ENCODE measurements at places on chromosomes 16 and 17.

GRCh38 chr16:20846030-20846429, 39.7 kb downstream of the REXO5 start:
- no peak for DNase-seq

DNA sequence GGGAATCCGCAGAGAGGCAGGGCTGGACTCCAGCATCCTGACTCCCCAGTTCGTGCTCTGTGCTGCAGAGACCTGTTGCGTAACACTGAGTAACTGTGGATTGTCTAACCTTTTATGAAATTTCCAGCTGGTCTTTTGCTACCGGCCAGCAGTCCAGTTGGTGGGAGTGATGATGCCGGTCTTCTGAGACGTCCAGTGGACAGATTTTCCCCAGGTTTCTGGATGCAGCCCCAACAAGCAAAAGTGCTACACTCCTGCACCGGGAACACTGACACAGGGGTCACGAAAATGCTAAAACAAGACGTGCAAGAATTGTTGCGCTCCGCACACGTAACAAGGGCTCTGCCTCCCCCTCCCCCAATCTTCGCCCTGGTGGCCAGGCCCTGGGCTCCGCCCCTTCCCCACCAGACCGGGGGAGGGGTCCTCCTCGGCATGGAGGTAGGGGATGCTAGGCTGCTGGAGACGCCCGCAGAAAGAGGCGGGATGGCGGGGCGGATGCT, 701 bp upstream of the MRC2 start:
- peak; percentile 10 for DNase-seq

- no peak for DNase-seq
Measured at GRCh38 chr17:79301469-79301868, 226.8 kb downstream of the ENGASE start.

- peak; percentile 78 for DNase-seq
Measured at GRCh38 chr17:50634224-50634914, at the start of gene ABCC3. Gene ABCC3, plus strand, starts transcription at chr17:50634881. Its CDS starts 56 bp downstream, at chr17:50634937.

GRCh38 chr16:4395055-4395726, 21.2 kb downstream of the CORO7 start:
- DNase-seq = no peak

- DNase-seq = no peak
Measured at GRCh38 chr17:33154869-33155455, 138.1 kb downstream of the ASIC2 start.

GRCh38 chr16:87996962-87997880, 46.0 kb downstream of the BANP start:
- no peak for DNase-seq

GRCh38 chr17:28216528-28216927, 102.5 kb upstream of the TMEM97 start:
- DNase-seq = no peak

- DNase-seq = no peak
Measured at GRCh38 chr17:18950944-18951905, 740 bp upstream of the SLC5A10 start.

DNA sequence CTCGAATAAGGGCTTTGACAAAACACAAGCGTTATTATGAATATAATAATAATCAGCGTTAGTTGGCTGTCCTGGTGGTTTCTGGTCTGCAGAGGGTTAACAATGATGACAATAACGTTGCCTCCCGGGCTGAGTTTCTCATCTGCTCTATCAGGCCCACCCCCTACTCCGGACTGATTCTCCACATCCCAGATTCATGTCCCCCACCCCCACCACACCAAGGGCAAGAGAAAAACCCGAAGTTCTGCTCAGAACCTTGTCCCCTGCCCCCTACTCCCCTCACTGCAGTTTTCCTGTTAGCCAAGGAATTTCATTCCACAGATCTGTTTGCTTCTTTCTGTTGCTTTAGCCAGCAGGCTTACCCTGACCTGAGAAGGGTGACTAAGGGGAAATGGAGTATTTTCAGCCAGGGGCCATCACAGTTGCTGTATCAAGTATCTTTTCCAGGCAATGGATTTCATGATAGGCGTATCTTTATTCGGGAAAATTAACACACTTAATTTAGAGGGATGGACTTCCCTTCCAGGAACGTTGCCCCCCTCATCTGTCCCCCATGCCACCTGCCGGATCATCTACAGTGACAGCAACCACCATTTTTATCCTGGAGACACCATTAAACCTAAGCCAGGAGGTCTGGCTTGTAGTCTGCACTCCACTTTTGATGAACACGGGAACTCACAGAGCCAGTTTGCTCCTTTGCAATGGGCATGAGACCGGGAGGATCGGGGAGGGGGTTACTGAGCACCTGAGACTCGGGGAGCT, 23.7 kb downstream of the ALOX15 start:
- no peak for DNase-seq

GRCh38 chr16:22296225-22297113, 740 bp upstream of the POLR3E start:
- peak; percentile 46 for DNase-seq

DNA sequence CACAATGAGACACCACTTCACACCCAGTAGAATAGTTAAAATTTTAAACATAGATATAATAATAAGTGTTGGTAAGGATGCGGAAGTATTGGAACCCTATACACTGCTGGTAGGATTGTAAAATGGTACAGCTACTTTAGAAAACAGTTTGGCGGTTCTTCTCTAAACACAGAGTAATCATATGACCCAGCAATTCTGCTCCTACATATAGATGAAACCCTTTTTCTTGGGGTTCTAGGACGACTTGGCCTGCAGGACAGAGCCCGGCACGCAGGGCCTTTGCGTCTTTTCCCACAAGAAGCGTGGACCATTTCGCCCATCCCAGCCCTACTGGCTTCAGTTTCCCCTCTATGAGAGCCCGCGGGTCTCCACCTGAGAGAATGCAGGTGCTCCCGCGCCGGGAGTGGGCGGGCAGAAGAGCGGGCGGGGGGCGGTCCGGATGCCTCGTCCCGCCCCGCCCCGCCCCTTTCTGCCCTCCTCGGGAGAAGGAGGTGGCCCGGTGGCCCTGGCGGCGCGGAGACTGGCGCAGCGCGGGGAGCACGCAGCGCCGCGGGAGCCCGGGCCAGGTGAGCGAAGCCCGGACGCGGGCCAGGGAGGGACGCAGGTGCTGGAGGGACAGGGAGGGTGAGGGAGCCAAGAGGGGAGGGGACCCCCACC, at the start of gene SDR42E2:
Gene SDR42E2, plus strand, starts transcription at position 508 of the 657 bp plus-strand sequence. CDS start 3,077 bp downstream, outside the sequence.
- peak; percentile 75 for DNase-seq

DNA sequence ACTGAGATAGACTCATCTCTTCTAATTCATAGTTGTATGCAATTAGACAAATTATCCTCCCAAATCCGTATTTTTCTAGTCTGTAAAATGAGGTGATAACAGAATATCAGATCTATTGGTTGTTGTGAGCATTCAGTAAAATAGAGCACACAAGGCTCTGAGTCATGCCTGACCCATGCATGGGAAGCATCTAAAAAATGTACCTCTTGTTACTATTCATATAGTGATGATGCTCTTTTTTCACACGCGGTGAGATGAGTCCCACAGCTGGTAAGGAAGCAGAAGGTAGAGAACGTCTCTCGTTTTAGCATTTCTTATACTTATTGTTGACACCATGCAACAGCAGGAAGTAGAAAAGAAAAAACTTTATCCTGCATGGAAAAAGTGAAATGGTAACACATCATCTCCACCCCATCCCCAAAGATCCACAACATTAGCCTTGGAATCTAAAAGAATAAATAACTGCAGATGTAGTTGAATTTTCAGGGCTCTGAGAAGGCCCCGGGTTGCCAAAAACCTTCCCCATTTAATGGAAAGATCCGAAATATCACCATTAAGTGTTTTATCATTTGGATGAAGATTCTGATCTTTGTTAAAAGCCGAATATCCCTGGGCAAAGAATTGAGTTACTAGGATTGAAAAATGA, 215.6 kb downstream of the TMEM114 start:
- DNase-seq = no peak

- DNase-seq = peak; percentile 13
Measured at GRCh38 chr17:79294459-79295071, 219.9 kb downstream of the ENGASE start.

DNA sequence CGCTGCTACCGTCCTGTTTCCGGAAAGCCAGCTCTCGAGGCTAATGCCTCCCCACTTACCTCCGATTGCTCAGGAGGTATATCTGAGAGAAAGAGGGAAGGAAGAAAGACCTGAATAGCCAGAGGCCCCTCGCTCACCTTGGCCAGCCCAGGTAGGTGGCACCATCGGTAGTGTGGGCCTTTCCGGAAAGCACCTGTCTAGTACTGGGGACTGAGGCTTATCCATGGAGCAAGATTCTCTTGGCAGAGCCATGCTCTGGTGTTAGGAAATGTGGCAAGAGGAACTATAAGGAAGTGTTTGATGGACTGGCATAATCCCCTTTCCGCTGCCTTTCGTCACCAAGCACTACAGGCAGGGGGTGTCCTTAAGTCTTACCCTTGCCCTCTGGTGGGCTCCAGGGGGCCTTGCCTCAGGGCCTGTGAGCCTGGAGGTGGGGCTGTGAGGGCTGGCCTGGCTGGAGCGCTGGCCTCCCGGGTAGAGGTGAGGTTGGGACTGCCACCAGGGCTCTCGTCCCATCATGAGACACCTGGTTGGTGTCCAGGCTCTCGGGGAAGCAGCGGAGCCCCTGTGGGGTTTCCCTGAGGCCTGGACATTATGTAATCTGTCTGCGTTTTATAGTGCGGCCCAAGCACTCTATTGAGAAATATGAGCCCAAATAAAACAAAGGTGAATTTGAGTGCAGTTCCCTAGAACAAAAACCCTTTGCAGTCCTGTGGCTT, 2.9 kb downstream of the CMIP start:
- no peak for DNase-seq

- DNase-seq = peak; percentile 60
Measured at GRCh38 chr17:71976011-71976649, 144.7 kb upstream of the SOX9 start.

- DNase-seq = no peak
Measured at GRCh38 chr16:71855937-71856662, 10.3 kb downstream of the ATXN1L start.

DNA sequence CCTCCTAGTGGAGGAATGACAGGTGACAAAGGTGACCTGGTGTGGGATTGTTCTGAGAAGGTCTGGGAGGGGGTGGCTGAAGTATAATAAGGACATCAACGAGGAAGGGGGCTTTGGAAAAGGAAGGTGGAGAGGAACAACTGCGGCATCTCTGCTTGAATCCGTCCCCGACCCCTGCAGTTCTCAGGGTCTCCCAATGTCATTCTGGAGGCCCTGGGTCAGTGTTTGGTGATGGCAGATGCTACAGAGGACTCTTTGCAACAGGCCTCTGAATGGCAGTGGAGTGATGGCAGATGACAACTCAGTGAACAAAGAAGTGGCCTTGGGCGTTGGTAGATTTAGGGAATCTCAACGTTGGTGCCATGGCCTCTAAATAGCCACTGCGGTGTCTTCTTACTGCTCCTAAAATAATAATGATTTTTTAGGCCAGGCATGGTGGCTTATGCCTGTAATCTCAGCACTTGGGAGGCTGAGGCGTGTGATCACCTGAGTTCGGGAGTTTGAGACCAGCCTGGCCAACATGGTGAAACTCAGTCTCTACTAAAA, 1.3 kb downstream of the ENGASE start:
- no peak for DNase-seq

GRCh38 chr16:81530296-81530721, 85.7 kb downstream of the CMIP start:
- DNase-seq = no peak

GRCh38 chr16:17555176-17555575, 84.4 kb upstream of the XYLT1 start:
- DNase-seq = no peak
